CD8-positive, alpha-beta T cell (primary cell): ENCODE measurements at places on chromosomes 6 and 20.

- DNase-seq, result no peak
Observed at GRCh38 chr6:16927205-16927604, 165.9 kb upstream of the ATXN1 start.

DNA sequence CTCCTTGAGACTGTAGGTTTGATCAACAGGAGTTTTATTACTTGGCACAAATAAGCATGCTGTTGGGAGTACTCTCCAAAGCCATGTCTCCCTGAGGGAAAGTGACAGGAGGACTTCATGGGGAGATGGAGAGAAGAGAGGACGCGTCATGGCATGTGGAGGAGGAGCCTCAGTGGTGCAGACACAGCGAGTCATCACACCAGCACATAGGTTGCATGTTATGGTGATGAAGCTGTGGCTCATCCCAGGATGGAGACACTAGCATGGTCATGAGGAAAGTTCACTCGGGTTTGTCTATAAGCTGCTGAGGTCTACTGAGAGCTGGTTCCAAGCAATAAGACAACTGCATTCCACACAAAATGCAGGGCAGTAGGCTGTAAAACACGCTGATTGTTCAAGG, 13.2 kb upstream of the SSTR4 start:
- DNase-seq, result no peak

DNA sequence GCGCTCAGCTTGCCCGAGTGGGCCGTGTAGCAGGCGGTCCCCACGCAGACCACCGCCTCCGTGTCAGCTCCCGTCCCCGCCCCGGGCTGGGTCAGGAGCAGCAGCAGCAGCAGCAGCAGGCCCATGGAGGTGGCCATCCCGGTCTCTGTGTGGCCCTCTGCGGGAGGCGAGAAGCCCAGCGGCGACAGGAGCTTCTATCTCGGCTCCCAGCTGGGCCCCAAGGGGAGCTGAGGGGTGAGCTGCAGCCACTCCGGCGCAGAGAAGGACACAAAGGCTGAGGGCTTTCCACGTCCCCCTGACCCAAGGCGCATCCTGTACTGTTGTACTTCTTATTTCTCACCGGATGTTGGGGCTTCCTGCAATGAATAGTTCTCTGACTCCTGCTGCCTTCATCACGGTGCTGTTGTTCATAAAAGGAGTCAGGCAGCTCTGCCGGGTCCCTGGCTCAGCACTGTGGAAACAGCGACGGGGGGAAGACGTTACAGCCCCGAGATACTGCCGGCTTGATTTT, at the start of gene CD93:
TSS of gene CD93 (minus strand) at position 269 of the 511 bp plus-strand sequence. CDS start at position 137, 132 bp downstream.
- no peak for DNase-seq

- no peak for DNase-seq
Observed at GRCh38 chr6:108804956-108805355, 43.3 kb upstream of the ARMC2 start.

DNA sequence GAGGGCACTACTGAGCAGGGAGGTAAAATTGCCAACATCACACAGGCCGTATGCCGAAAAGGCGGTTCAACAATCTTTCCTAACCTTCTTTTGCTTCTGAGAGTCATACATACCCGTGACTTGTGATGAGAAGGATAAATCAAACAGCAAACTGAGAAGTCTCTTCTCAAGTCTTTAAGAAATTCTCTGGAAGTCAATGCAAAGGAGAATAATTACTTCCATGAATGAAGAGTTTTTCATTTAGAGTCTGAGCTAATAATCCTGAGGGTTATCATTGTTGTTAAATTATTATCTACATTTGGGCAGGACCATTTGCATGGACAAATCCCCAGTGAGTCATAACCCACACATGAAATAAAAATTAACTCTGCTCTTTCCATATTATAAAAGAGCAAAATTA, 22.4 kb upstream of the ILRUN start:
- DNase-seq, result no peak

GRCh38 chr6:36986704-36987047, 680 bp upstream of the MTCH1 start:
- DNase-seq, result no peak

DNA sequence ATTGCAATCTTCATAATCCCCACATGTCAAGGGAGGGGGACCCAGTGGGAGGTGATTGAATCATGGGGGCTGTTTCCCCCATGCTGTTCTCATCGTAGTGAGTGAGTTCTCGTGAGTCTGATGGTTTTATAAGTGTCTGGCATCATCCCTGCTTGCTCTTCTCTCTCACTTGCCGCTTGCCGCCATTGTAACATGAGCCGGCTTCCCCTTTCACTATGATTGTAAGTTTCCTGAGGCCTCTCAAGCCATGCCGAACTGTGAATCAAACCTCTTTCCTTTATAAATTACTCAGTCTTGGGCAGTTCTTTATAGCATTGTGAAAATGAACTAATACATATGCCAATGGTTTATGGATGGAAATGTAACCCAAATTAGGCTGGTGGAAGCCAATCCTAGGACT, 109.4 kb upstream of the AKAP12 start:
- no peak for DNase-seq

DNA sequence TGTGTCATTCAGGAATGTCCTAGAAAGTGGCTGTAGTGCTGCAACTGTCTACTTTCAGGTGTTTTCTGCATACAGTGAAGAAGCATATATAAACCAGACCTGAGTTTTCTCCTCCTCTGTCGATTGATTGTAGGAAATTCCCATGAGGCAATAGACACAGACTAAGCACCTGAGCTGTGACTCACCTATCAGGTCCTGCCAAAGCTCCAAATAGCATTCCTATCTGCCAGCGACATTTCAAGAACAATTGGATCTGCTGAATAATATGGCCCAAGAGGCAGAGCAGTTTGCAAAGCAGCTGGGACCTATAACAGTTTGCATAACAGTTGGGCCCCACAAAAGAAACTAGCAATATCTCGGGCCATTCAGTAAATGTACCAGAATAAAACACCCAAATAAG, 360.4 kb downstream of the HAO1 start:
- DNase-seq, result no peak

DNA sequence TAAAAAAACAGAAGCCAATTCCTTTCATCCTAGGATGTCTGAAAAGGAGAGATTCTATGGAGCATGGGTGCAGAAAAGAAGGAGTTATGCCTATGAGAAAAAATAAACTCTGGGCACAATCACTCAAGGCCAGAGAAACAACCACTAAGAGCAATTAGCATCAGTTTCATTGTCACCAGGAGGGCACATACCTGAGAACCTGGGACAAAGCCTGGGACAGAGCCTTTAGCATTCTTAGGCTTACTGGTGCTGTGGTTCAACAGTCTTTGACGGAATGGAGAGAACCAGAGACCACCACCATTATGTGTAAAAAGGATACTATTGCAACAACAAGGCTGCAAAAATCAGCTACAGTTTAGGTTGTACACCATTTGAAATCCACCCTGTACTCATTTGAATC, 29.4 kb upstream of the BCKDHB start:
- DNase-seq, result no peak

DNA sequence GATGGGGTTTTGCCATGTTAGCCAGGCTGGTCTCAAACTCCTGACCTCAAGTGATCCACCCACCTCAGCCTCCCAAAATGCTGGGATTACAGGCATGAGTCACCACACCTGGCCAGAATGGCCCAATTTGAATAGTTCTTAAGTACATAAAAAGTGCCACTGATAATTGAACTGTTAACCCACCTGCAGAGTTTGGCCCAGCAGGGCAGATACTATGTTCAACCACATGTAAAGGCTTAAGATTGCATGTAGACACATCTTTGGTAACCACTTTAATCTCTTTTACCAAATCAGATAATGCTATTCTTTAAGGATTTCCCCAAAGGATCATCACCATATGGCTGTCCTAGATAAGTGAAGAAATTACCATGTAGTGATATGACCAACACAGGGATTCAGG, 21.3 kb upstream of the SGK1 start:
- DNase-seq, result no peak

GRCh38 chr6:47034926-47035325, 7.2 kb downstream of the ADGRF1 start:
- no peak for DNase-seq

DNA sequence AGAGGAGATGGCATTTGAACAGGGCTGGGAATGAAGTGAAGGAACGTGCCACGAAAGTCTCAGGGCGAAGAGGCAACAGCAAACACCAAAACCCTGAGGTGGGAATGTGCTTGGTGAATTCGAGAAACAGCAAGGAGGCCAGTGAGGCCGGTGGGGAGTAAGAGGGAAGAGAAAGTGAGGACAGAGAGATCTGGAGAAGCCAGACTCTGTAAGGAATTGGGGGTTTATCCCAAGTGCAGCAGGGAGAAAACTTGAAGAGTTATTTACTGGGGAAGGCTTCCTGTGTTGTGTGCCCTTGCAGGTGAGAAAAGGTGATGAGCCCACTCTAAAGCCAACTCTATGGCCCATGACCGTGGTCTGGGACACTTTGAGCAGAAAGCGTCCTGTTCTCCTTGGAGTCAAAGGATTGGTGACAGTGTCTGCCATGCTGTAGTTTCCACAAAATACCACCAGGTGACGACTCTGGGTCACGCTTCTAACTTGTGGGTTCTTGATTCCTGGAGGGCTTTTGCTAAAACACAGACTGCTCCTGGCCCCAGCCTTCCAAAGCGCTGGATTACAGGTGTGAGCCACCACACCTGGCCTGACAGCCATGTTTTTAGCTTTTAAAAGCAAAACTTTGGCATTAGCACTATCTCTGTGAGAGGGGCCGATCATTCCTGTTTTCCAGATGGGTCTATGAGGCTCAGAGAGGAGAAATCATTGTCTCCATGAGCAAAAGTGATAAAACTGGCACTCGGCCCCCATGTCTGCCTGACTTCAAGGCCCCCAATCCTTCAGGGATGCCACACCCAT, 18.0 kb upstream of the CSNK2A1 start:
- DNase-seq, result peak; percentile 52

GRCh38 chr6:108797951-108798669, 50.1 kb upstream of the ARMC2 start:
- no peak for DNase-seq

DNA sequence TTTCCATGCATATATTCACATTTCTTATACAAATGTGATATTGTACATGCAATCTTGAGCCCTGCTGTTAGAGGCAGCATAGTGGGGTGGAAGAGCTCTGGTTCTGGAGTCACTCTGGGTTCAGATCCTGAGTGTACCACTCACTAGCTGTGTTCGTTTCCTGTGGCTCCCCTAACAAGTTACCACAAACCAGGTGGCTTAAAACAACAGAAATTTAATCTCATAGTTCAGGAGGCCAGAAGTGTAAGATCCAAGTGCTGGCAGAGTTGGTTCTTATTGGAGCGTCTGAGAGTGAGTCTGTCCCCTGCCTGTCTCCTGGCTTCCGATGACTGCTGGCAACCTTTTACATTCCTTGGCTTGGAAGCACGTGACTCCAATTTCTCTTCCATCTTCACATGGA, 115.6 kb downstream of the MAP3K7 start:
- no peak for DNase-seq

DNA sequence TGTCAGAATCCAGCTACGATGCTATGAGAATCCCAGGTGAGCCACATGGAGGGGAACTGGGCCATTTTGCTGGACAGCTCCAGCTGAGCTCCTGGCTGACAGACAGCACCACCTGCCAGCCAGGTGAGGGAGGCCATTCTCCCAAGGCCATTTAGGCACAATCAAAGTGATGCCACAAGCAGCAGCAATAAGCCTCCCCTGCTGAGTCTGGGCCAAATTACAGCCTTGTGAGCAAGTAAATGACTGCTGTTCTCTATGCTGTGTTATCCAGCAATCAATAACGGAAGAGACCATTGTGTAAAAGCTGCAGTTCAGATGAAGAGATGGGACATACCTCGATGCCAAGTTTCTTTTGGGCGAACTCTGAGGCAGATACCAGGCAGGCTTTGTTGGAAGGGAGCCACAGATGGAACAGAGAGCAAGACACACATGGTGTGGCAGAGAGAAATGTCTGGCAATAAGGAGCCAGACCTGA, 14.0 kb upstream of the SCGN start:
- DNase-seq, result no peak

GRCh38 chr6:140317950-140318349, 943.5 kb upstream of the CITED2 start:
- no peak for DNase-seq

DNA sequence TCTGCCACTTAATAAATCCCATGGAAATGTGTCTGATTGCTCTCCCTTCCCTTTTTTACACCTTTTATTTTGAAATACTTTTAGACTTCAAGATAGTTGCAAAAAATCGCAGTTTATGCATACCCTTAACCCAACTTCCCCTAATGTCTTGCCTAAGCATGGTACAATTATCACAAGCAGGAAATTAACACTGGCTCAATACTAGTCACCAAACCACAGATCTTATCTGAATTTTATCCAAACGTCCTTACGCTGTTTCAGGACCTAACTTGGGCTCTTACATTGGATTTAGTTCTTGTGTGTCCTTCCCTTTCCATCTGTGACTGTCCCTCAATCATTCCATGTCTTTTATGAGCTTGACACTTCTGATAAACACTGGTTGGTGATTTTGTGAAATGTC, 146.3 kb downstream of the ZNF217 start:
- DNase-seq, result no peak

GRCh38 chr6:137808191-137808590, 58.9 kb upstream of the TNFAIP3 start:
- no peak for DNase-seq

- DNase-seq, result no peak
Observed at GRCh38 chr6:130761286-130761685, 65.9 kb upstream of the SMLR1 start.

- DNase-seq, result no peak
Observed at GRCh38 chr6:85677234-85677956, 34.7 kb upstream of the SYNCRIP start.

GRCh38 chr6:47859175-47859574, 77.3 kb downstream of the OPN5 start:
- no peak for DNase-seq

DNA sequence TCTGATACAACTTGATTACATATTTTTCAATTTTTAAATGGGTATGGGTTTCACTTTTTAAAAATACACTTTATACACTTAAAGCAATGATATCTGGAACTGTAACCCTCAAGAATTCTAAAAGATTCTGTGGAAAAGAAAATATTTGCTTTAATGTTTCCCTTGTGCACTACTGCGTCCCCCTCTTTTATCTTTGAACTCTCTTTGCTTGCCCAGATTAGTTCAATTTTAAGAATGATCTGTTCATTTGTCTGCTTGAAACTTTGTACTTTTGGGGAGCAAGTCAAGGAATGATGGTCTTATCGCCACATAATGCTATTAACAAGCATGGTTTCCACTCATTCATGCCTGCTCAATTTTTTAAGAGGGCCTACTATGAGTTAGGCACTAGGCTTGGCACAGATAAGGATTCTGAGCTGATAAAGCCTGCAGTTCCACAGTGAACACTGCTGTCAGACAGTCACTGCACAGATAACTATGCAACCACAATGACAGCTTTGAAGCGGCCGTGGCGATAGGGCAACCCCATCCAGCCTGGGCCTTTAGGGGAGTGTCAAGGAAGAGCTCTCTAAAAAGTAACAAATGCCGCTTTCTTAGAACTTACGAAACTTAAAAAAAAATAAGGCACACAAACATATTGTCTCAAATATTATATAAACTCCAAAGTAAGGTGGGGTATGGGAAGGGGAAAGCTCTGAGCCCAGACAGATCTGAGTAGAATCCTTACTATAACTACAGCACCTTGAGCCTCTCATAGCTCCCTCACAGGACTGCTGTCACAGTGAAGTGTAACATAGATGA, 29.7 kb downstream of the FYN start:
- peak; percentile 71 for DNase-seq

- no peak for DNase-seq
Observed at GRCh38 chr20:60000271-60001042, 42.2 kb downstream of the CDH26 start.
